ENCODE measurements at places on chromosomes 12 and 14.

DNA sequence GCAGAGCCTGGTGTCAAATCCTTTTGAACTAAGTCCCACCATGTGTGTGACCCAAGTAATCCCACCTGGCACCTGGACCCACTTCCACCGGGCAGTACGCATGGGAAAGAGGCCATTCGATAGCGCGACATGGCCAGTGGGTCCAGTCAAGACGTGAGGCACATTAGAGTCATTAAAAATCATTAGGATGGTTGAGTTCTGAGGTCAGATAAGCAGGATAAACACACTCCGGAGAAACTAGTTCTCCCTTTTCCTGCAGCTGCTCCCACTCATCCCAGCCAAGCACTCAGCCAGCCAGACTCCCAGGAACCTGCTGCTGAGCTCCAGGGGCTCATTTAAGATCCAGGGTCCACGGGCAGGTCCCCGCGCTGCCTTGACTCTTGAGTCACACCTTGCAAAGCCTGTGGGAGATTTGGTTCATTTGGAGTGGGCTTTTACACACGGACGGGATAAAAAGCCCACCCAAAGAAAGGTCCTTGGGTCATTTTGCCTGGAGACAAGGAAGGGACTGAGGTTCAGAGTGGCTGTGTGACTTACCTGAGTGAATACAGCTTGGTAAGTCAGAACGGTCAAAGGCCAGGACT lies 313.9 kb downstream of the BCL11B start:
- DNase-seq: no peak

DNA sequence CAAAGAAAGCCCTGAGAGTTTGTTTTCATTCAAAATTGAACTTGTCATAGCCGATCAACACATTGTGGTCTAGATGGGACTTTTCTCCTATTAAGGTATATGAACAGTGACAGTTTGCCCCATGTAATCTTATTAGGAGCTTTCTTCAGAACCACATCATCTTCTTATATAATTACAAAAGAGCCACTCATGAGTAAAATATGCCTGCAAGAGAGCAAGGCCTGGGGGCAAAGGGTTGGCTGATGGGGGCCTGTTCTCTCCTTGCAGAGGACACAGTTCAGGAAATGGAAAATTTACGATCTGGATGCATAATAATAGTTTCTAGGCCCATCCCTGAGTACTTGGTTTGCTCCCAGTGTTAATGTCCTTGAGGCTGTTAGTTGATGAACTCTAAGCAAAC lies 87.8 kb downstream of the FLRT2 start:
- no peak for DNase-seq

DNA sequence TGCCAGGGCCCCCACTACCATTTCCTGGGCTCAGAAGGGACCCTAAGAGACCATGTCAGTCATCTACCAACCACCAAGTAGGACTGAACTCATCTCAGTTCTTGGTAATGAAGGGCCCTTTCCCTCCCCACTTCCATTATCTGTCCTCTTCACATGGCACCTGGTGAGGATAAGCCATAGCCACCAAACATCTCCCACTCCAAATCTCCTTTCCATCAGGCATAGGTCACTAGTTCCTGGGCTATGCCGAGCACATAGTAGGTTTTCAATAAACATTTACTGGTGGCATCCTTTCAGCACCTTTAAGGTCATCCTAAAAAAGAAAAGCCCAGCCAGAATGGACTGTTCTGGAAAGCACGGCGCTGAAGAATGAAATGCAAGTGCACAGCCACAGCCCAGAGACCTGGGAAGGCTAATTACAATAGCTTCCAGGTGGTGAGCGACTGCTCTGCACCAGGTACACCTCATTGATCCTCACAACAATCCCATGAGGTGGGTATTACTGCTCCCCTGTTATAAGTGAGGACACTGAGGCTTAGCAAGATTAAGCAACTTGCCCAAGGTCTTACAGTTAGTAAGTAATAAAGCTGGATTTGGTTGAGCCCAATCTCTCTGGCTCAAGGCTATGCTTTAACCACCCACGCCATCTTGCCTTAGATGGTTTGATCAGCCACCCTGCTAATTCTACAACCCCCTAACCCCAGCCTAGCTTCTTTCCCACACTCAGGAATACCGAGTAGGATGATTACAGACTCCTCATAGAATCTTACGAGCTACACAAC lies 4.6 kb downstream of the SMUG1 start:
- DNase-seq: no peak

DNA sequence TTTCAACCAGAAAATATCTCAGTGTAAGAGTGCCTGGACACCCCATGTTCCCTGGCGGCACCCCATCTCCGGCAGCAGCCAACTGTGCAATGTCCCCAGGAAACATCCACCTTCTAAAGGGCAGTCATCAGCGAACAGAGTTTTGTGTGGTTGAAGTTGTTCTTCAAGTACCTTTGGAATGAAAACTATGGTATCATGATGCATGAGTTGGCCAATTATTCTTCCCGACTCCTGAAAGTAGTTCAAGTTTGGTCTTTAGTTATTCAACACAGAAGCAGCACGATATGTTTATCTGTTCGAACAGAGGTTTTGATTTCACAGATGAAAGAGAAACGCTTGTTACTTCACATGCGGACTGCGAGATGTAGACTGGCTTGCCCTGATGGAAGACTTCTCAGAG lies 21.1 kb upstream of the TTC7B start:
- no peak for DNase-seq

DNA sequence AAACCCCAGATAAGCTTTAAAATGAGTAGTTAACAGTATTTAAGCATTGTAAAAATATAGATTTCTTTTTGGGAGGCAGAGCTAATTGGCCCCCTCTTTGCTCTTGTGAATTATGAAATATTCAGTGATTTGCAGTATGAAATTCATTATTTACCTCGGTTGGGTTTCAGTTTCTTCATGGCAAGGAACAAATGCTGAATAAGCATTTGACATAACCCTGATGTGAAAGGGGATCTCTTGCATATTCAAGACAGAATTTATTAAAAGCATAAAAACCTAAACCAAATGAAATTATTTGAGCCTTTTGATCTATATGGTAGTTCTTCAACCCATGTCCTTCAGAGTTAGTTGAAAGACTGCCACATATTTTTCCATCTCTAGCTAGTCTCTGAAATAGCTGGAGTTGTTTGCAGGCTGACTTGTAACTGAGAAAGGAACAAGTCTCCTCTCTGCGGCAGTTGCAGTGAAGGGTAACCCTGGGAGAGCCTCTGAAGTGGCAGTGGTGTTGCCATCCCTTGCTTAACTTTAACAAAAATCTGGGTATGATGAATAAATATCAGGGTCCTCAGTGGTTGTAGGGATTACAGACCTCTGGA lies 690 bp downstream of the AKAP6 start:
- DNase-seq: no peak

- DNase-seq: no peak
Observed at GRCh38 chr12:4775936-4776335, 55.7 kb downstream of the GALNT8 start.

Data from activated CD4-positive, alpha-beta T cell treated with anti-CD3 and anti-CD28 coated beads, Interleukin-2, amount 50 U/mL, for 24 hours (primary cell).